Activated CD4-positive, alpha-beta T cell treated with anti-CD3 and anti-CD28 coated beads, Interleukin-2, amount 50 U/mL, for 24 hours (primary cell): ENCODE measurements at places on chromosomes 2 and 18.

GRCh38 chr18:22168360-22168921 lies 948 bp upstream of the GATA6 start:
- no peak for DNase-seq

- DNase-seq, result no peak
These were observed 104.6 kb upstream of the EPHA4 start for GRCh38 chr2:221676566-221677172.

DNA sequence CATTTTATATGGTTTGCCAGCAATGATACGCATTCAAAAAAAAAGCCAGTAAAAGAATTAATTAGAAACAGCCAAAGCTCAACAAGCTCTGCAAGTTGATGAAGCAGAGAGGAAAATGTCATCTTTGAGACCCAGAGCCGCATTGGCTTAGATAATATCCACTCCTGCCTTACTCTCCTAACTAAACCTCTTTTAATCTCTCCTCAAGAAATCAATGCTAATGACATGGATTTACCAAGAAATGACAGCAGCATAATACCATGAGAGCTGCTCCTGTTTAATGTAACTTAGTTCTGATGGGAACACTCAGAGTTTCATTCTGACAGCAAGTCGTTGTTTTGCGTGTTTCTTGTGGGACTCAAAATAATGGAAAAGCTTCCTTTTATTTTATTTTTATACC lies 1099.4 kb upstream of the PIK3C3 start:
- DNase-seq, result no peak

- no peak for DNase-seq
These were observed 27.2 kb upstream of the BBS5 start for GRCh38 chr2:169452080-169452479.

DNA sequence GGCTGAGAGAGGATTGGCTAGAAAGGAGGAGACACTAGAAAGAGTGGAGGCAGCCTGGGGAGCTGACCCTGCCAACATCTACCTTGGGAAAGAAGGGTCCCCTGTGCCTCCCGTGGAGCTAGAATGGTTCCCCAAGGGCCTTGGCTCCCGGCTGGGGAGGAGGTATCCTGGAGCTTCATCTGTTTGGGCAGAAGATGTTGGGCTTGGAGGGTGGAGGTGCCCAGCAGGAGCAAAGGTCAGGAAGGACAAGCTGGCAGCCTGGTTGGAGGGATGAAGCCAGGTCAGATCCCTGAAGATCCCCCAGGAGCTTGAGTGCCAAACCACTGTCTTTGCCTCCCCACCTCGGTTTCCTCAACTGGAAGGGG lies 2.9 kb downstream of the ATP6V1B1 start:
- DNase-seq, result no peak

DNA sequence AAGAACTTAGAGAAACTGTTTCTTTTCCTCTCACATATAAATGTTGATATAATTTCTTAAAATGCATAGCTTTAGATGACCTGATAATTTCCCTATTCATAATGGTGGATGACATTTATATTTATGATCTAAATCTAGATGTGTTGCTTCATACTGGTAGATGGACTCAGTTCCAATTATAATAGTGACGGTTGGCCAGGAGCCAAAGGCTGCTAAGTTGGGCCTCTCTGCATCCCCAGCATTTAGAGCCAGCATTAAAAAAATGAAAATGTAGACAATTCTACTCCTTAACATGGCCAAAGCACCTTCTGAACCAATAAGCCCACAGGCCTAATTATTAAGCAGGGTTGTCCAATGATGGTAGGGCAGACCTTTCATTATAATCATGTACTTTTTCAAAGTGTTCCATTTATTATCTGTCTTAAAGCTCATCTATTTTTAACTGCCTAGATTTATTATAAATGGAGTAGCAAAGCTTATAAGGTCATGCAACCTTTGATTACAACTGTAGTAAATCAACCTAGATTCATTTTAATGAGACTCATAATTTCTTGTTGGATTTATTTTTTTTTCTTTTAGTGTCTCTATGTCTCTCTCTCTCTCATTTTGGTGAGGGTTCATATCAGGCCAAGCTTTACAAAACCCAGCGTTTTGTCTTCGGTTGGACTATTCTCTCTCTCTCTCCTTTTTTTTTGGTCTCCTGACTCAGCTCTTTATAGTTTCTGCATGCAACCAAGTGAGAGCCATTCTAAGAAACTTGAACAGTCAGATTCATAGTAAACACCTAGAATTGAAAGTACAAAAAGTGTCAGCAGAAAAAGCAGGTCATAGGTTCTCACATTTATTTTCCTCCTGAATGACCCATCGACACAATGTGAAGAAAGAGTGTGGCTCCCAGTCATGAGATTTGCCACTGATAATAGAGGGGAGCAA lies 2016.1 kb upstream of the PIK3C3 start:
- DNase-seq, result no peak

DNA sequence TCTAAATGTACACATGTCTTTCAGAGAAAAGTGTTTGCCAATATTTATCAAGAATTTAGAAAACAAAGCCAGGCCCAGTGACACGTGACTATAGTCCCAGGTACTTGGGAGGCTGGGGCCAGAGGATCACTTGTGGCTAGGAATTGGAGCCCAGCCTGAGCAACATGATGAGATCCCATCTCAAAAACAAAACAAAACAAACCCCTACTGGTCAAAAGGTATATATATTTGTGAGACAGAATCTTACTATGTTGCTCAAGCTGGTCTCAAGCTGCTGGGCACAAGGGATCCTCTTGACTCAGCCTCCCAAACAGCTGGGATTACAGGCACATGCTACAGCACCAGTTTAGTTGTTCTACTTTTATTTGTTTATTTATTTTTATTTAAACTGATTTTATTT lies 79.2 kb downstream of the ZDBF2 start:
- no peak for DNase-seq

GRCh38 chr2:46666044-46666679 lies 186.8 kb downstream of the TMEM247 start:
- DNase-seq, result no peak

- no peak for DNase-seq
These were observed 37.5 kb downstream of the CABLES1 start for GRCh38 chr18:23172591-23173380.

DNA sequence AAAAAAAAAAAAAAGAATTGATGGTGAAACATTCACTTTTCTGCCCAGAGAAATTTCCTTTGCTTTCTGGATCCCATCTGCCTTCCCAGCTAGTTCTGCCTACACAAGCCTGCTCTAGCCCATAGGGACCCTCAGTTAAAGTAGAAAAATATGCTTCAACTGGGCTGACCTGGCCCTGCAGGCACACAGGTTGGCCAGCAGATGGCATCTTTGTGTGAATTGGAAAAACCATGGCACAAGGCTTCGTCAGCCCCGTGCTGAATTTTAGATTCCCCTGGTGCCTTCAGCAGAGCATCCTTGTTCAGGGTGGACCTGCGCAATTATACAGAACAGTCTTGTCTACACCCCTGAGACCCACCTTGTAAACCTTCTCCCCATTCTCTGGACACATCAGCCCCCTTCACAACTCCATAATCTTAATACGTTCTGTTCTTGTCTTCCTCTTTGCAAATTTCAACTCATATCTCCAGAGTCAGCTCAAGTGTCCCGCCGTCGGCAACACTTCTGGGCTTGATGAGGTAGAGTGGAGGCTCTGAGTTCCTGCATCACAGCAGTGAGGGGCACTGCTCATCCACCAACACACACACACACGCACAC lies 114.5 kb downstream of the INSIG2 start:
- no peak for DNase-seq

GRCh38 chr2:71637736-71638135 lies 184.4 kb downstream of the DYSF start:
- DNase-seq, result no peak

GRCh38 chr18:42821492-42821891 lies 294.0 kb downstream of the RIT2 start:
- DNase-seq, result no peak

DNA sequence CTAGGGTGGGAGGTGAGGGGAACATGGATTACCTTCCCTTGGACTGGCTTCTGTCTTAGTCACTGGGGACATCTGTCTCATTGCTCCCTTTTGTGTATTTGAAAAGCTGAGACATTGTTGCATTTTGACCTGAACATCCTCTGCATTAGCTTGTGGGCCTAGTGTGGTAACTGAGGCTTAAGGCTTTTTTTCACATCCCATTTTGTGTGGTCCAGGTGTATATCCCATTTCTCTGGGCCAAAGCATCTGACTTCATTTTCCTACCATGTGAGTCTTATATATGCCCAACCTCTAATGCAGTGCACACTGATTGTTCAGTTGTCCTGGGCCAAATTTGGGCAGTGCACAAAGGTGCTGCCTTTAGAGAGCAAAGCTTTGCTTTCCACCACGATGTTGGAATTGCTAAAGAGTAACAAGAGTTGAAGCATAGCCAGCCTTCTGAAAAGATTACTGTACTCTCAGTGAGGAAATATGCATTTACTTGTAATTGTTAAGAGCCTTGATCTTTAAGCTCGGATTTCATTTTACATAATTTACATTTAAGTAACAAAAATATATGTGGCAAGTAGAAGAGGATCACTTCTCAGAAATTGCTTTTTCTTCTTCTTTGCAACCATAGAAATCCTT lies 13.3 kb downstream of the PRKCE start:
- DNase-seq, result no peak

DNA sequence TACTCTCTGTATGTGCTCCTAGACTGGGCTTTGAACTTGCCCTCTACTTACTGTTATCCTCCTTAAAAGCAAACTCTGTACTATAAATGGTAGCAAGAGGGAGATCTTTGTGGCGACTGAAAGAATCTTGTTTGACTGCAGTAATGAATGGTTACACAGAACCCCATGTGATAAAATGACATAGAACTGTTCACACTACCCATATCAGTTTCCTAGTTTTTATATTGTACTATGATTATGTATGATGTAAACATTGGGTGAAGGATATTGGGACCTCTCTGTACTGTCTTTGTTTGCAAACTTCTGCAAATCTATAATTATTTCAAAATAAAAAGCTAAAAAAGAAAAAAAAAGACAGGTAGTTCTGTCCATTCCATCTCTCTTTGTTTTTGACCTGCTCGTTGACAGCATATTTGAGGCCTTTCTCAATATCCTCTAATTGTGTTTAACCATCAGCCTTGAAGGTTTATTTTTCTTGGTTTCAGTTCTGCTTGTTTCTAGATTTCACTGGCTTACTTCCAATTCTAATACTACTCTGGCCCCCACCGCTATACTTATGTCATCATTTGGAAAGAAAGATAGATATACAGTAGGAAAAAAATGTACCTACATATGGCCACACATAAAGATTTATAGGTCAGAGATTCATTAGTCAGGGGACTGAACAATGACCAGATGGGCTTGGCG lies 79.2 kb upstream of the MYO3B start:
- DNase-seq, result no peak

GRCh38 chr18:76546088-76546435 lies 51.0 kb upstream of the ZNF516 start:
- no peak for DNase-seq

- DNase-seq, result no peak
These were observed 391.2 kb upstream of the POU3F3 start for GRCh38 chr2:104462731-104463130.

- DNase-seq, result no peak
These were observed 9.8 kb upstream of the IL36A start for GRCh38 chr2:112995346-112995920.

DNA sequence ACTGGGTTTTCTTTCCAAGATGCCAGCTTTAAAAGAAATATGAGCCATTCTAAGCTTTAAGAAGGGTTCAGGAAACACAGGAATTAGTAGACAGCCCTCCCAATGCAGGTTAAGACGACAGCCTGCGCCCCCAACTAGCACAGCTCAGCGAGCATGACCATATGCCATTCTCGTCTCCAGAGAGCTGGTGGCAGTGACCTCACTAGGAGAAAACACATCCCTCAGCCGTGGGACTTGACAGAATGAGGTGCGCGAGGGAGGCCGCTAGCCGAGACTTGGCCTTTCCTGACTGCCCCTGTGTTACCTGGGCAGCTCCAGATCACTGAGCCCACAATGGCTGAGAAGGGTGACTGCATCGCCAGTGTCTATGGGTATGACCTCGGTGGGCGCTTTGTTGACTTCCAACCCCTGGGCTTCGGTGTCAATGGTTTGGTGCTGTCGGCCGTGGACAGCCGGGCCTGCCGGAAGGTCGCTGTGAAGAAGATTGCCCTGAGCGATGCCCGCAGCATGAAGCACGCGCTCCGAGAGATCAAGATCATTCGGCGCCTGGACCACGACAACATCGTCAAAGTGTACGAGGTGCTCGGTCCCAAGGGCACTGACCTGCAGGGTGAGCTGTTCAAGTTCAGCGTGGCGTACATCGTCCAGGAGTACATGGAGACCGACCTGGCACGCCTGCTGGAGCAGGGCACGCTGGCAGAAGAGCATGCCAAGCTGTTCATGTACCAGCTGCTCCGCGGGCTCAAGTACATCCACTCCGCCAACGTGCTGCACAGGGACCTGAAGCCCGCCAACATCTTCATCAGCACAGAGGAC lies 103.9 kb downstream of the MAPK4 start:
- DNase-seq, result no peak

GRCh38 chr18:69840445-69840844 lies 107.2 kb downstream of the CD226 start:
- no peak for DNase-seq

GRCh38 chr2:147663153-147663961 lies 181.5 kb upstream of the ACVR2A start:
- DNase-seq, result no peak
